ENCODE measurements at places on chromosomes 1 and 21. TPM values are rescaled to one million over a fixed set of nuclear protein-coding genes. Genes with fewer than 3 reads are reported as not detected.

The UBQLN4 gene
- total RNA-seq, result 19.0 TPM

The CLDN17 gene
- not detected for total RNA-seq

The RNU1-2 gene
- total RNA-seq, result under 0.01 TPM

The KHDC4 gene
- total RNA-seq, result 32.8 TPM

The CCDC185 gene
- total RNA-seq, result not detected

The MPC2 gene
- 14.3 TPM for total RNA-seq

The VHLL gene
- total RNA-seq, result not detected

The KRTCAP2 gene
- 136 TPM for total RNA-seq
